Activated CD8-positive, alpha-beta memory T cell treated with anti-CD3 and anti-CD28 coated beads for 1 hour (primary cell): ENCODE measurements at places on chromosomes 1 and 21.

- no peak for DNase-seq
Measured at GRCh38 chr1:115838431-115839028, 2.4 kb downstream of the NHLH2 start.

DNA sequence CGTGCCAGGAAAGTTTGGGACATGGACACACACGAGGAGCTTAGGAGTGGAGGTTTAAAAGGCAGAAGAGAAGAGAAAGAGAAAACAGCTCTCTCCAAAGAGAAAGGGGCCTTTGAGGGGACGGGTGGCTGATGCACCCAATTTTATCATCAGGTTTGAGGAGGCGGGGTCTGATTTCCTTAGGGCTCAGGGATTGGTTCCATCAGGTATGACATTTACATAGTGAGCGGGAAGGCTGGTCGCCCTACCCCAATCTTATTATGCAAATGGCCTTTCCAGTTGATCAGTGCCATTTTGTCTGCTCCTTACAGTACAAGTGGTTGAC, 749.1 kb upstream of the TPTE start:
- DNase-seq, result no peak

DNA sequence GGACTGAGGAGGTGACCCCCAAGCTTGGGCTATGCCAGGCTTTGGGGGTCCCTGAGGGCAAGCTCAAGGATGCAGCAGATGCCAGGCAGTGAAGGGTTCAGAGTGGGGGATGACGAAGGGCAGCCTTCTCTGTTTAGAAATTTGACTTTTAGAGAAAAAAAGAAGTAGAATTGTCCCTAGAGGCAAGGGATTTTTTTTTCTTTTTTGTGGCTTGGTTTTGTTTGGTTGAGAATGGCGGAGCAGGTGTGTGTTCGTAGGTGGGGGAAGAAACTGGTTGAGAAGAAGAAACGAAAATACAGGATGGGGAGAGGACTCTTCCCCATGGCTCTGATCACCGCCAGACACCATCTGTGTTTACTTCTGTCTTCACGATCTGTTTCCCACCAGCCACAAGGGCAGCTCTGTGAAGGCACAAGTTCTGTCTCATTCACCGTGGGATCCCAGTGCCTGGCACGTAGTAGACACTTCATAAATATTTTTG, 8.2 kb downstream of the PLA2G5 start:
- DNase-seq, result no peak

DNA sequence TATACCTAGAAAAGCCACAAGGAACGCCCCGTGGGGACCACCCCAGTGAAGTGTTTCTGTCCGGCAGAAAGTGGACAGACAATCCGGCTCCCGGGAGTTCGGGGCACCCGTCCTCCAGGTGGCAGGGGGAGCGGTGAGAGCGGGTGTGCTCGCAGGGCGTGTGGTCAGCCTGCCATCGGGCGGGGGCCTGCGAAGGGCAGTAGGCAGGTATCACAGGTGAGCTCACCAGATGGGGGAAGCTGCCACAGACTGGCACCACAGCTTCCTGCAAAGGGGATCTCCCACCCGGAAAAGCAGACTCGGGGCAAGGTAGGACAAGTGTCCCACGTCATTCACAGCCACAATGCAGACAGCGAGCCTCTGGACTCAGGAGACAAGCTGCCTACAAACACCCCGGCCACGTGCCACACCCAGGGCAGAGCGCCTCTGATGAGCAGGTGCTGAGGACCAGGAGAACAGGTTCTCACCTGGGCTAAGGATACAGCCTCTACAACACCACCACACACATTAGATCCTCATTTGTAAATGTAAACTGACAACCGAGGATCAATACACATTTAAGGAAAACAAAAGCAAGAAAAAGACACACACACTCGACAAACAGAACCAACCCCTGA, 36.4 kb downstream of the VPS26C start:
- no peak for DNase-seq

- DNase-seq, result no peak
Measured at GRCh38 chr1:42690477-42691156, 8.4 kb downstream of the YBX1 start.

DNA sequence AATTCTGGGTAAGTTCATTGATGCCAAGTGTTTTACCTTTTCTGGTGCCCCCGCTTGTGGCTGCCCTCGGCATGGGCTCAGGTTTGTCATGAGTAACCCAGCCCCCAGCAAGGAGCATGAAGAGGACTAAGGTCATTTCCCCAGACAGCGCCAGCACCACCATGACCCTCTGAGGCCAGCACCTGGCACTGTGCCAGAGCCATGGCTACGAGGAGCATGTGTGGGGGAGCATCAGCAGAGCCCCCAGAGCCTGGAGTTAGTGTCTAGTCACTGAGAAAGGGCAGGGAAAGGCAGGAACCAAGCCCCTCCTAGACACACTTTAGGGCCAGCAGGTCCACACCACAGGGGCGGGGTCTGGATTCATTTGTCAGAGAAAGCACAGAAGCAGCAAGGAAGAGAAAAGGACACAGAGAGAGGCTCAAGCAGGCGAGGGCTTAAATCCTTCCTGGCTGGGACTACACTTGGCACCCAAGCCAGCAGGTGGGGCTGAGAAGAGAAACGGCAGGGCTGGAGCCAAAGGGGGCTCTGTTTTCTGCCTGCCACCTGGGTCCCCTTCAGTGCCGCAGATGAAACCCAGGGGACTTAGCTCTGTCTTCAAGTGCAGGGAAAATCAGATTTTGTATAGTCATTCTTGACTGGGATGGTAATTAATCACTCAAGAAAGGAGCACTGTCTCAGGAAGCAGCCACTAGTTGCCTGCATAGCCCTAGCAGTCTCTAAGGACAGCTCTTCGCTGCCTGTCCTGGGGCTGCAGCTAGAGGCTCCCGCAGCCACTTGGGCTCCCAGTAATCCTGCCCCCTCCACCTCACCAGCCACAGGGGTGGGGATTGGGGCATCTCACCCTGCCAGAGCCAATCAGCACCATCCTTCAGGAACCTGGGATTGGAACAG, 79.6 kb upstream of the ZC3H12A start:
- no peak for DNase-seq

DNA sequence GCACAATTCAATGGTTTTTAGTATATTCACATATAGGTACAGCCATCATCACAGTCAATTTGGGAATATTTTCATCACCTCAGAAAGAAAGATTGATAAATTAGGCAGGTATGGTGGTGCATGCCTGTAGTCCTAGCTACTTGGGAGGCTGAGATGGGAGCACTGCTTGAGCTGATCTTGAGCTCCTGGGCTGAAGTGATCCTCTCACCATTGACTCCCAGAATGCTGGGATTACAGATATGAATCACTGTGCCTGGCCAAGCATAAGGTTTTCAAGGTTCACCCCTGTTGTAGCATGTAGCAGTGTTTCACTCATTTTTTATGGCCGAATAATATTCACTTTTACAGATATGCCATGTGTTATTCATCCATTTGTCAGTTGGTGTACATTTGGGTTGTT, 44.7 kb upstream of the MTF2 start:
- no peak for DNase-seq

- DNase-seq, result no peak
Measured at GRCh38 chr1:26771643-26772321, 16.0 kb upstream of the PIGV start.

DNA sequence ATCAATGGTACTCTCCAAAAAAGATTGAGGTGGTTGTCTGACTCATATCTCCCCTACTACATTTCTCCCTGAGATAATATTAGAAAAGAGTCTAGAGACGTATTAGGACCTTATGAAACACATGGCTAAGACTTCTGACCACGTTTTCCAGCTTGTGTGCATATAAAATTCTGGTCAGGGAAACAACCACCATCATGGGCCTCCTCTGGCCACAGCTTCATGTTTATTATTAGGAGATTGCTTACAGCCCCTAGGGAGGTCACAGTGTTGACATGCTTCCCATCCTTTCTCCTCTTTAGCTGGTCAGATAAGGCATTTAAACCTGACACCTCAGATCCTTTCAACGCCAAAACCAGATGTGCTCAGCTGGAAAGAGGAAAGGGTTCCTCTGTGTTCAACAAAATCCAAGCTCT, 620.2 kb downstream of the PLPP3 start:
- no peak for DNase-seq

DNA sequence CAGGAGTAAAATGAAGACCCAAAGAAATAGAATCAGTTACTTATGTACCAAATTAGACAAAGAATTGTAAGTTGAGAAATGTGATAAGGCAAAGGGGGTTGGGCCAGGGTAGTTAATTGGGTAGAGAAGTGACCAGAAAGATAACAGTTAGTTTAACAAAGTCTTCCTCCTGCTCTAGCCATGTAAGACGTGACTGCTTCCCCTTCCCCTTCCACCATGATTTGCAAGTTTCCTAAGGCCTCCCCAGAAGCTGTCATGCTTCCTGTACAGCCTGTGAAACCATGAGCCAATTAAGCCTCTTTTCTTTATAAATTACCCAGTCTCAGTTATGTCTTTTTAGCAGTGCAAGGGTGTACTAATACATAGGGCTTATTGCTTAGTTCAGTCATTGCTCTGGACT, 142.0 kb upstream of the PDE4B start:
- DNase-seq, result no peak

DNA sequence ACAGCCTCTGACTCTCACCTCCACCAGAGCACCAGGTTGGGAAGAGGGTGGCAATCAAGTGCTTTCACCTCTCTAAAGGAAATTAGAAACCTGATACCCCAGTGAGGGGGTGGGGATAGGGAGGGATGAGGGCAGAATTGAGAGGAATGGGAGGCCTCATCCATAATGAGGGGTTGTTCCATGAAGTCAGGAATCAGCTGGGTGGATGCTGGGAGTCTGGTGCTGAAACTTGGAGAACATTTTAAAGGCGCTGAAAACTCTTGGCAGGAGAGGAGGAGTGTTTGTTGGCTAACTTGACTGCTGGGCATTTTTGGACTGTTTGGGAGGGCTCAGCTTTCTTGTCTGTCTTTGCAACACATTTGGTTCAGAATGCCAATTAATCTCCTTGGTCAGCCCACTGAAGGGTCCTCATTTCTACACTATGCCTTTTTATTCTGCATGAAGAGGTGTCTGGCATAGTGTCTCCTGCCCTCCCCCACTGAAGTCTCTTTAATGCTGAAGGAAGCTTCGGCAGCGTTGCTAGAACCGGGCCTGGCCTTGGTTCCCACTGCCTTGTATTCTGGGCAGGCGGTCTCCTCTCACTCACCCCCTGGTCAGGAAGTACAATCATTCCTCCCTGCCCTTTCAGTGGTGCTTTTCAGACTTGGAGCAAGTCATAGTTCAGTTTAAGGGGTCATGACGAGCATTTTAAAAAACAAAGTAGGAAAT, 2.2 kb downstream of the PHGDH start:
- no peak for DNase-seq

GRCh38 chr1:14841951-14842350, 243.5 kb downstream of the KAZN start:
- DNase-seq, result no peak

DNA sequence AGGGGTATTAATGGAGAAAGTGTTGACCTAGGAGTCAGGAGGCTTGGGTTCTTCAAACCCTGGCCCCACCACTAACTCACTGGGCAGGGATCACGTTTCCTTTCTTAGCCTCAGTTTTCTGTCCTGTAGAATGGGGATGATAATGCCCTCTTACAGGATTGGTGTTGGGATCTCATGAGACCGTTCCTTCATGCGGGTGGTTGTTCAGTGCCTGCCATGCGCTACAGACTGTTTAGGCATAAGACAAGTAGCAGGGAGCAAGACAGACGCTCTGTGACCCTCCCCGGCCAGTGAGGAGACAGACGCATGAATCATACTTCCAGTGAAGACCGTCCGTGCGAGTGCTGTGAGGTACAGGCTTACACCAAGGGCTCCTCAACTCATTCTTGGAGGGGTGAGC, 81.7 kb downstream of the MAN1C1 start:
- no peak for DNase-seq

- no peak for DNase-seq
Measured at GRCh38 chr1:203490607-203491006, 3.3 kb upstream of the OPTC start.

GRCh38 chr21:19049567-19049966, 646.0 kb upstream of the TMPRSS15 start:
- DNase-seq, result no peak

DNA sequence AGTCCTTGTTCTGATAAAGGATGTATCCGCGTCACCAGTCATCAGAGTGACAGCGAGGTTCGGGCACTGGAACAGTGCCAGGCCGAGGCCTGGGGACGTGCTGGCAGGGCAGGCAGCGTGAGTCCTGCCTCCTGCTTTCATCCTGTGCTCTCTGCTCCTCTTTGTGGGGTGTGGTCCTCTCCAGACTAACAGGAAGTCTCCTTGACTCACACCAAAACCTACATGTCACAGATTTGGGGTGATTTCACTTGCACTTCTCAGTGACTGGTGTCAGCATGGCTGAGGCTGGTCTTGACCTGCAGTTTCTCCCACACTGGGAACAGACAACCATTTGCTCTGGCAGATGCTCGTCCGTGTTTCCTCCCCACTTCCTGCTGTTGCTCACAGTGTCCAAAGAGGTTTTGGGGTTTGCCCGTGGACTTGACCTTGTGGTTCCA, 8.8 kb upstream of the NLRP3 start:
- peak; percentile 47 for DNase-seq

- no peak for DNase-seq
Measured at GRCh38 chr1:207298186-207298585, 23.3 kb upstream of the CD55 start.

DNA sequence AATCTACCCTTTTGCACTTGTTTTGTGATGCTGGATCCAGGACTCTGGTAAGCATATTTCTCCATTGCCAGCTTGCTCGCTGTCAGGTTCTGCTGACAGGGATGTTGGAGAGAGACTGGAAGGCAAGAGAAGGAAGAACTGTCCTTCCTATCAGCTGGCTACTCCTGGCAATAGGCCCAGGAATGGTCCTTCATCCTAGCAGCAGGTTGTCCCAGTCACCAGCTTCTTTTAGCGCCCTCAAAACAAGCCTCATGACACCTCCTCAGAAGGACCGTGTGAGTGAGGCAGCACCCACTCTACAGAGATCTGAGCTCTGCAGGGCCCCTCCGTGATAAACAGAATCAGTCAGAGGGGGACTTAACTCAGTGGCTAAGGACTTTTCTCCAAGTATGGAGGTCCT, 33.1 kb upstream of the SLAMF9 start:
- DNase-seq, result no peak

DNA sequence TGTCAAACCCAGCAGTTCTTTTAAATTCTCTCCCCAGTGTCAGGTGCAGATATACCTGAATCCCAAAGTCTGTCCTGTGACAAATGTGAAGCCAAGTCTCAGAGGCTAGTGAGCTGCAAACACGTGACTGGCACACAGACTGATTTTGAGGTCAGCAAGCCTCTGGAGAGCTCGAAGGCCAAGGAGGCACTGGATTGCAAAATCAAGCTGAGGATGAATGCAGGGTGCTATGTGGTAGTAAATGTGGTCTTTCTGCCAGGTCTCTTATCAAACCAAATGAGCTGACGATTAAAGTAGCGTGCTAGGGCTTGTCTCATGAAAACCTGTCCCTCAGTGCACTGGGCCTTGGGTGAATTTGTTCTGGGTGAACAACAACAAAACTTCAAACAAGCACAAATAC, 20.6 kb downstream of the GPR3 start:
- DNase-seq, result no peak

DNA sequence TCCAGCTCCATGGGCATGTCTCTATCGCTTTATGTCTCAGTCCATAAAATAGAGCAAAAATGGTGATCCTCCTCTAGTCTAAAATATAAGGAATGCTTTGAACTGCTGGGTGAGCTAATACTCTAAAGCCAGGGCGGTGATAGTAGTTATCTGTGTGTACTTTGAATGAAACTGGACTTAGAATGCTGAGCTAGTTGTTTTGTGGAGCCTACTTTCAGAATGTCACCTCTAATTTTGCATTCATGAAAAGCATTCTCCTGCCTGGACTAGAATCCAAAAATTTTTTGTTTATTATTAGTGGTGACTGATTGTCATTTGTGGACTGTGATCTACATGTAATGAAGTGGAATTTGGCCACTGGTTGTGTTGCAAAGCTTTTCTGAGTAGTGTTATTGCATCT, 241.6 kb upstream of the C1orf105 start:
- DNase-seq, result no peak

GRCh38 chr1:222009105-222009730, 267.3 kb upstream of the DUSP10 start:
- peak; percentile 1 for DNase-seq
